Uterus (tissue), 4 donors: ENCODE measurements at places on chromosomes 6 and 20. TPM values are rescaled to one million over a fixed set of nuclear protein-coding genes. Genes with fewer than 3 reads are reported as not detected.

The GGTLC1 gene
- not detected for total RNA-seq

DNA sequence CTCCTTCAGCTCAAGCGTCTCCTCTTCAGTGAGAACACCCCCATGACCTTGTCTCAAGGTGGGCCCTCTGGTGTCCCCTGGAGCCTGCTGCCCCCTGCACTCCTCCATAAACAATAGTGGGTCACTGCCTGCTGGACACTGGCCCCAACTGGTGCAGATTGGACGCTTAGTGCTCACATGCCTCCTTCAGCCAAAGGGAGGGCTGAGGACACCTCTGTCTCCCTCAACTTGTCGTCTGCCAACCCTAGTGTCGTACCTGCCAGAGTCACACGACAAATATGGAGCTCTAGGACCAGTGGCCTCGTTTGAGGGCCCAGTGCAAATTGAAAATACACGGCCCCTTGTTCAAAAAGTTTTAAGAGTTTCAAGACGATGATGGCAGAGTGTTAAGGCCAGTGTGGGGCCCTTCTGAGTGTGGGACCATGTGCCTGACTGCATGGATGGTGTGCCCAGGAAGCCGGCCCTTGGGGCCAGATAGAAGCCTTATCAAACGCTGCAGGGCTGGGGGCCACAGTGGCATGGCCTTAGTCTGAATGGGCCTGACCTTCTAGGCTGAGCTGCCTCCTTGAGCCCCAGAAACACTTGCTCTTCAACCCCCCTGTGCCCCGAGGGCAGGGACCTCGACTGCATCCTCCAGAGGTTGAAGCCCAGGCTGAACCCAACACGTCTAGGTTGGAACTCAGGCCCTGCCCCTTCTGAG is 20.1 kb downstream of the APCDD1L start:
- DNase-seq, result no peak
- no peaks in the 10 kb centered on the region for H3K4me1 ChIP-seq
- no peak overlapping the region for H3K27ac ChIP-seq
- H3K27me3 ChIP-seq, result no peaks in the 10 kb centered on the region

The CFAP206 gene
- 0.52 TPM for total RNA-seq

- H3K4me1 ChIP-seq, result no peaks in the 10 kb centered on the region
- H3K27ac ChIP-seq, result no peak overlapping the region
- H3K27me3 ChIP-seq, result no peaks in the 10 kb centered on the region
- H3K36me3 ChIP-seq, result no peaks in the 10 kb centered on the region
- no peak for DNase-seq
- no peak overlapping the region for H3K4me3 ChIP-seq
These were observed 50.1 kb downstream of the TRERF1 start for GRCh38 chr6:42401613-42401951.

The RARS2 gene
- total RNA-seq, result 61.3 TPM

The CASS4 gene
- total RNA-seq, result 9.1 TPM

The PLEKHG1 gene
- 50.3 TPM for total RNA-seq

DNA sequence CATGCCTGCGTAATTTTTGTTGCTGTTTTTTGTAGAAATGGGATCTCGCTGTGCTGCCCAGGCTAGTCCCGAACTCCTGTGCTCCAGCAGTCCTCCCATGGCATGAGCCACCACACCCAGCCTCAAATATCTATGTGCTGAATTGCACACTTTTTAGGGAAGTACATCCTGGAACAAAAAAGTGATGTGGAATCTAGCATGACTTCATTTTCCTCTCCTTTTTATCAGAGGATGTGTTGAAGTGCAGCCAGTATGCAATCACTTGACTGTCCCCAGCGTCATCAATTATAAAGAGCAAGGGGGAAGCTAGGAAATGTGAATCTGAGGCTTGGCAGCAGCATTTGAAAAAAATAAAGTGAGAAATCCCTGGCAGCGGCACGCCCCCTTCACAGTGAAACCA is 6.4 kb upstream of the EXOC2 start:
- H3K27ac ChIP-seq, result no peak overlapping the region
- no peaks in the 10 kb centered on the region for H3K27me3 ChIP-seq
- H3K4me1 ChIP-seq, result no peaks in the 10 kb centered on the region
- H3K36me3 ChIP-seq, result no peaks in the 10 kb centered on the region
- H3K4me3 ChIP-seq, result no peak overlapping the region

The SGK2 gene
- total RNA-seq, result not detected

DNA sequence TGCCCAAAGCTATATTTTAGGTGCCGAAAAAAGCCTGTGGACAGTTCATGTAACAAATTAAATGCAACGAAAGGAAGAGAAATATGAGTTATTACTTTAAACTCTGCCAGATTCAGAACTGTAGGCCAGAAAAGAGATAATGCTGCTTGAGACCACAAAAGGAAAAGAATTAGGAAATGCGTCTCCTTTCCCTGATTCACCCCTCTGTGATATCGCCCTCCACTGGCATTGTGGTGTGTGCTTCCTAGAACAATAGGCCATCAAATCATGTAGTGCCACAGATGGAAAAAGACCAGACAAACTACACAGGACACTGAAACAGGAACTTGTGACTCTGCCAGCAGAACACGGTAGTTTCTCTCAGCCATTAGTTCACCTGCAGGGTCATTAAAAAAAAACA is 14.7 kb upstream of the LAMA4 start:
- no peaks in the 10 kb centered on the region for H3K4me1 ChIP-seq
- DNase-seq, result peak; percentile 67
- no peaks in the 10 kb centered on the region for H3K27me3 ChIP-seq
- peak overlapping the region; percentile 76 for H3K27ac ChIP-seq

GRCh38 chr20:32064667-32065066 is 12.6 kb downstream of the HCK start:
- DNase-seq, result no peak
- no peaks in the 10 kb centered on the region for H3K36me3 ChIP-seq
- H3K4me3 ChIP-seq, result no peak overlapping the region
- no peaks in the 10 kb centered on the region for H3K27me3 ChIP-seq
- no peaks in the 10 kb centered on the region for H3K4me1 ChIP-seq
- H3K27ac ChIP-seq, result no peak overlapping the region

- H3K27me3 ChIP-seq, result no peaks in the 10 kb centered on the region
- DNase-seq, result no peak
- no peaks in the 10 kb centered on the region for H3K36me3 ChIP-seq
- no peak overlapping the region for H3K27ac ChIP-seq
- H3K4me1 ChIP-seq, result no peaks in the 10 kb centered on the region
These were observed 18.3 kb upstream of the GPRC6A start for GRCh38 chr6:116847227-116847626.

- H3K4me3 ChIP-seq, result no peak overlapping the region
- no peaks in the 10 kb centered on the region for H3K4me1 ChIP-seq
- no peak overlapping the region for H3K27ac ChIP-seq
- H3K36me3 ChIP-seq, result no peaks in the 10 kb centered on the region
These were observed 33.6 kb downstream of the ADGRG6 start for GRCh38 chr6:142335415-142335814.

DNA sequence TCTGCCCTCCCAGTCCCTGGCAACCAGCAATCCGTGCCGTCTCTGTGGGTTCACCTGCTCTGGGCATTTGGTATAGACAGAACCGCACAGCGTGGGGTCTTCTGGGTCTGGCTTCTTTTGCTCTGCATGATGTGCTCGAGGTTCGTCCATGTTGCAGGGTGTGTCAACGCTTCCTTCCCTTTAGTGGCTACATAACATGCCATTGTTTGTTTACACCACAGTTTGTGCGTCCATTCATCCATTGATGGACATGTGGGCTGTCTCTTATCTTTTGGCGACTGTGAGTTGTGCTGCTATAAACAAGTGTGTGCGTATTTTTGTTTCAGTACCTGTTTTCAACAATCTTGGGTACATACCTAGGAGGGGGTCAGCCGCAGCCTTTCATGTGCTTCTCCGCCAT is 149.5 kb upstream of the RPS6KA2 start:
- H3K4me3 ChIP-seq, result no peak overlapping the region
- no peak overlapping the region for H3K27ac ChIP-seq
- no peaks in the 10 kb centered on the region for H3K27me3 ChIP-seq
- no peak for DNase-seq
- H3K36me3 ChIP-seq, result no peaks in the 10 kb centered on the region
- no peaks in the 10 kb centered on the region for H3K4me1 ChIP-seq

- H3K27me3 ChIP-seq, result no peaks in the 10 kb centered on the region
- no peak overlapping the region for H3K4me3 ChIP-seq
- H3K4me1 ChIP-seq, result no peaks in the 10 kb centered on the region
- no peak for DNase-seq
These were observed 49.4 kb upstream of the FYN start for GRCh38 chr6:111922454-111923297.

DNA sequence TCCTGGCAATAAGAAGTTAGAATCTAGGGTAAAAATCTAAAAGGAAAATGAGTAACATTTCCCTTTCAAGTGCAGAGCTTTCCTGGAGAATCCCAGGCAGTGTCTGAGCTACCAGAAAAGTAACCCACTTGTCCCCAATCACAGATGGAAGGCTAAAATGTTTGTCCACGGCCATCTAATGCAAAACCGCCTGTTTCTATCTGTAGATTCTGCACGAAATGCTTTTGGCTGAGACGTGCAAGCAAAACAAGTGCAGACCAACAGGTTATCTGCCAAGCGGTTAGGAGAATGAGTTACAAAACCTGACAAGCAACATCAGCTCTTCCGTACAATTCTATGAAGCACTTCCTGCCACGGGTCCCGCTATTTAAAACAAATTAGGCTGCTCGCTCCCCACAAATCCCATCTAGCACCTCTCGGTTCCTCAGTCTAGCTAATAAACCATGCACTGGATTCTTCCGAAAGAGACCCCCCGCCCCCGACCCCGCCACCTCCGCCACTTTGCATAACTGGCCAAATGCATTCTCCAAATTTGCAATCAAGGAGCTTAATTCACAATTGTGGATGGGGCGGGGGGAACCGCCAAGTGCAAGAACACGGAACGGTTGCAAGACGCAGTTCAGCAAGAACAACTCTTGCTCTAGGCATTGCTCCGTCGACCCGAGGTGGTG is 1.4 kb downstream of the ELOVL5 start:
- H3K4me3 ChIP-seq, result peak overlapping the region; percentile 79
- H3K27me3 ChIP-seq, result no peaks in the 10 kb centered on the region
- no peaks in the 10 kb centered on the region for H3K4me1 ChIP-seq
- H3K27ac ChIP-seq, result peak overlapping the region; percentile 95

DNA sequence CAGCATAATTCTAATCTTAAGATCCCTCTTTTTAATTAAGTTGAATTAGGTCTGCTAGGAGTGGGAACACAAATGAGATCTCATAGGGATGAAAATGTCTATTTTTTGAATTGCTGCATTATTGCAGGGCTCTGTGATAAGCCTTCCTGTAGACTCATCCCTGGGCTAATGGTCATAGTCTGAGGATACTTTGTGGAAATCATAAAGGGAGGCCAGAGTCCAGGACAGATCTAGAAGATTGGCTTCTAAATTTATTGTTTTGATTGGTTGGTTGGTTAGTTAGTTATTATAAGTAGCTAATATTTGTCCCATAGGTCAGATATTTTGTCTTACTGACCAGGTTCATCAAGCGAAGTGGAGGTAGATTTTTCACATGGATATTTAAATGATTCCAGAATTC is 142.3 kb downstream of the AKAP7 start:
- H3K36me3 ChIP-seq, result no peaks in the 10 kb centered on the region
- no peaks in the 10 kb centered on the region for H3K27me3 ChIP-seq
- H3K4me1 ChIP-seq, result no peaks in the 10 kb centered on the region
- no peak for DNase-seq
- H3K4me3 ChIP-seq, result no peak overlapping the region

DNA sequence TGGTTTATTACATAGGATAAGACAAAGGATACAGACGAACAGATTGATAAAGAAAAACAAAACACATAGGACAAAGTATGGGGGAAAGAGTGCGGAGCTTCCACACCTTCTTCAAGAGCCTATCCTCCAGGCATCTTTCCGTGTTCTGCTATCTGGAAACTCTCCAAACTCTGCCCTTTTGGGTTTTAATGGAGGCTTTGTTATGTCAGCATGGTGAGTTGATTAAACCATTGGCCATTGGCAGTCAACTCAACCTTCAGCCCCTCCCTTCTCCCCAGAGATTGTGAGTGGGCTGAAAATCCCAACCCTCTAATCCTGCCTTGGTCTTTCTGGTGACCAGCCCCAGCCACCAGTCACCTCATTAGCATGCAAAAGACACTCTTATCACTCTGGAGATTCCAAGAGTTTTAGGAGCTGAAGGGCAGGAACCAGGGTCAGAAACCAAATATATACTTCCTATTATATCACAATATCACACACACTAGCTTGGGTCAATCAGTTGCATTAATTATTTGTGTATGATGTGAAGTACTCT is 23.8 kb downstream of the HLA-DOB start:
- DNase-seq, result no peak
- no peaks in the 10 kb centered on the region for H3K4me1 ChIP-seq
- peaks cover 4% of the 10 kb centered on the region for H3K27me3 ChIP-seq
- no peak overlapping the region for H3K4me3 ChIP-seq
- H3K36me3 ChIP-seq, result no peaks in the 10 kb centered on the region
- no peak overlapping the region for H3K27ac ChIP-seq

The ROS1 gene
- not detected for total RNA-seq

The ORC3 gene
- 6.2 TPM for total RNA-seq

The BPIFA1 gene
- not detected for total RNA-seq

- no peaks in the 10 kb centered on the region for H3K27me3 ChIP-seq
- H3K4me3 ChIP-seq, result no peak overlapping the region
- DNase-seq, result no peak
- H3K4me1 ChIP-seq, result peaks cover 3% of the 10 kb centered on the region
These were observed 48.1 kb downstream of the KCNS1 start for GRCh38 chr20:45052698-45053429.

The GGT7 gene
- 13.8 TPM for total RNA-seq

The LY6G6F gene
- total RNA-seq, result not detected
